ENCODE measurements at places on chromosomes 6 and 20. TPM values are rescaled to one million over a fixed set of nuclear protein-coding genes. Genes with fewer than 3 reads are reported as not detected.
A peak's percentile ranks its signal among the peaks of the same experiment; 100 is the strongest.

FOXS1 gene
- not detected for total RNA-seq

DNA sequence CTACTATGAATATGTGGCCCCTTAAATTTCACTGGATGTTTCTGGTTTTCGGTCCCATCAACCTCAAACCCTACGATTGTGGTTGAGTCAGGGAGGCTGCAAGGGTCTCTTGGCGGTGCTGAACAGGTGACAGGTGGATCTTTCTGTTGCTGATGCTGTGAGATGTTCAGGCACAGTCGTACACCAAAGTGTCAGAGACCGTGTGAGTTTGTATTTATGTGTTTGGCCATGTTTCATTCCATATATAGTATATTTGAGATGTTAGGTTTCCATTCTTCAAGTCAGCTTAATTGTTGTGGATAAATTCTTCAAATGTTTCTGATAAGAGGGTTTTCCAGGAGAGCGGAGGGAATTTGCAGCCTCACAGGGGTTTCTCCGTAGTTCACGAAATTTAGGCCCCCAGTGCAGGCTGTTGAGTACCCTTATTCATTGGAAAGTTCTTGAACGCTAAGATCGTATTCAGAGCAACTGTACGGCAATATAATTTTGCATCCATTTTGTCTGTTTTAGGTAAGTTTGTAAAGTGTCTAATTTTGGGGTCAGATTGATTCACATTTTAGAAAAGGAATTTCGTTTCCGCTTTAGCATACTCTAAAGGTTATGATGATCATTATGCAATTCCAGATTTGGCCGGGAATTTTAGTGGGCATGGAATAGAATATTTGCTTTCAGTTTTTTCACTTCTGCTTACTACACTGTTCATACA lies 1.2 kb downstream of the TAB2 start:
- H3K4me3 ChIP-seq = peak overlapping the region; percentile 99
- peak overlapping the region; percentile 97 for H3K27ac ChIP-seq
- no peak for DNase-seq
- peaks cover 4% of the 10 kb centered on the region for H3K4me1 ChIP-seq
- H3K27me3 ChIP-seq = no peaks in the 10 kb centered on the region

DNA sequence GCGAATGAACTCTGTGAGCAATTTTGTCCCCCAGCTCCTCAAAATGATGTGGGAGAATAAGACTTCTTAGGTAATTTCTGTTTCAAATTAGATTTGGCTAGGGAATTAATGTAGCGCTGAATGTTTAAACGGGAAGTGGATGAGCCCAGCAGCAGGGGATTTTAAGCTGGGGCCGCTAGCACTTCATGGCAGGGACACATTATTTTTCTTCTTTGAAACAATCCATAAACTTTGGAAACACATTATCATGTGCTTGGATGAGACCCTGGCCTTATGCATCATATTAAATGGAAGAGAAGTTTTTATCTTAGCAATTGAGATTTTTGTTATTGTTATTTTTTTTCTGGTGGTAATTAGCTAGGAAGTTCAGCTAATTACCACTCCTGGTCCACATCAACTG lies 74.2 kb upstream of the FUCA2 start:
- no peak for DNase-seq
- peaks cover 2% of the 10 kb centered on the region for H3K4me1 ChIP-seq
- H3K27ac ChIP-seq = no peak overlapping the region
- H3K36me3 ChIP-seq = no peaks in the 10 kb centered on the region

DNA sequence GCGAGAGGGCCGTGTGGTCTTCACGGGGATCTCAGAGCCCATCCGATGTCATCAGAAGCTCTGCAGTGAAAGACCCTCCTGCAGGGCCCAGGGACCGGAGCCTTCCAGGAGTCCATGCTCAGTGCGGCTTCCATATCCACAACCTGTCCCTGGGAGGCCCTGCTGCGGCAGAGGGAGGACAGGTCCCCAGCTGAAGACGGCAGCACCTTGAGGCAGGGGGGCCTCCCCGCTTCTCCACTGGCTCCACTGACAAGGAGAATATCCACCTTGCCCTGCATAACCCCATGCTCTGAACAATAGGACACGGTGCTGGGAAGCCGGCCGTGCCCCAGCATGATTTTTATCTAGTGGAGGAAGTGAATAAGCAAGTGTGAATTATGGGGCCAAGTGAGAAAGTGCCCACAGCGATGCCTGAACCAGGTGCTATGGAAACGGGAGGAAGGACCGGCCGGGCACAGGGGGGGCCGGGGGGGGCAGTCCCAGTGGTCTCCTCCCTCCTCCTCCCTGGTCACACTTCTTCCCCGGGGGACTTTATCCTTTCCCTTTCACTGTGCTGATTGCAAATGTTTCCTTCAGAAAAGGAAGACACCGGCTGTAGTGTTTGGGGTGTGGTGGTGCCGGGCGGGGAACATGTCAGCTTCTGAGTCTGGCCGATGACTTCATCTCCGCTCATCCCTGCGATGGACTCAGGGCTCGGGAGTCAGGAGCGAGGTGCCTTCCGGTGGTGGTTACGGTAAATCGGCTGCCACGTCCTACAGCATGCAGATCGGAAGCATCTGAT lies 225.1 kb downstream of the ERMARD start:
- H3K4me1 ChIP-seq = no peaks in the 10 kb centered on the region
- H3K36me3 ChIP-seq = no peaks in the 10 kb centered on the region
- DNase-seq = no peak
- H3K27me3 ChIP-seq = no peaks in the 10 kb centered on the region

HCRTR2 gene
- total RNA-seq = not detected

LGSN gene
- total RNA-seq = not detected

DNA sequence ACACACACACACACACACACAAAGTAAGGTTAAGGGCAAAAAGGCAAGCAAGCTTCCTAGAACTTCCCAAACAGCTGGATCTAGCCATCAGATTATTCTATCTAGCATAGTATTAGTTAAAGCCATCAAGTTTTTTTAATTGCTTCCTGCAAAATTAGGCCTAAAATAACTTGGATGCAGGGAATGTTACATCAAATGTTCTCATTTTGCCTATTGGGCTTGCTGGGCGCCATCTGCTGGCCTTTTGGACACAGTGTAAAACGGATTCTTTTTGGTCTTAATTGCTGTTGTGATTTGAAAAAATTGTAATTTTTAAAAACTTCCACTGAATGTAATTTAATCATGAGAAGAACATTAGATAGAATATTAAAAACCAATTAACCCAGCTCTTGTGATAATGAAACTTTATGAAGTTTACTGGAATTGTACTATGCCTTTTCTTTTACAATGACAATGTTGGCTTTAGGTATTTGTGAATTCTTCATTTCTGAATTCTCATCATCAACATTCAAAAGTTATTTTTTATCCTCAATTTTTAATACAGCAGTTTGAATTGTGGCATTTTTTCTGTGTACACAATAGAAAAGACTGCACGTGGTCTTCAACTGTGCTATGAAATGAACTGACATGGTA lies 6.8 kb downstream of the MKKS start:
- no peak overlapping the region for H3K27ac ChIP-seq
- H3K4me1 ChIP-seq = peaks cover 2% of the 10 kb centered on the region
- no peak overlapping the region for H3K4me3 ChIP-seq
- H3K36me3 ChIP-seq = no peaks in the 10 kb centered on the region

DNA sequence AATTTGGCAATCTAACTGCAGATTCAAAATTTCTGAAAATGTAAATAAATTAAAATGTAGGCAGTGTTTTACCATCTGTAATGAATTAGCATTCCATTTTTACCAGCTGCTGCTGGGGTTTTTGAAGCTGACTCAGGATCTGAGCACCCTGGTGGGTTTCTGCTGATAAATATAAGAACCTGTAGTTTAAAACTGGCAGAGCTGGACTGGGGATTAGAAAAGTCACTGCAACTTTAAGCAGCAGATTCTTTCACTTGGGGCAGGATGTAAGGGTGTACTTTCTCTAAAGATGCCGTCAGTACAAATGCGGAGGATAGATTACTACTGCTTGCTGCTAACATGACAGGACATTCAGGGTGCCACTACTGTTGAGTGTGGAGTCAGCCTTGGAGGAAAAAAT lies 341.8 kb downstream of the CDKAL1 start:
- H3K4me3 ChIP-seq = no peak overlapping the region
- DNase-seq = peak; percentile 77
- peaks cover 7% of the 10 kb centered on the region for H3K4me1 ChIP-seq
- no peaks in the 10 kb centered on the region for H3K36me3 ChIP-seq
- H3K27ac ChIP-seq = peak overlapping the region; percentile 44

- H3K4me3 ChIP-seq = no peak overlapping the region
- DNase-seq = no peak
- no peak overlapping the region for H3K27ac ChIP-seq
- H3K4me1 ChIP-seq = no peaks in the 10 kb centered on the region
- H3K36me3 ChIP-seq = no peaks in the 10 kb centered on the region
Observed at GRCh38 chr6:69366831-69367230, 430.0 kb downstream of the LMBRD1 start.
